ENCODE measurements at places on chromosomes 1 and 21.

DNA sequence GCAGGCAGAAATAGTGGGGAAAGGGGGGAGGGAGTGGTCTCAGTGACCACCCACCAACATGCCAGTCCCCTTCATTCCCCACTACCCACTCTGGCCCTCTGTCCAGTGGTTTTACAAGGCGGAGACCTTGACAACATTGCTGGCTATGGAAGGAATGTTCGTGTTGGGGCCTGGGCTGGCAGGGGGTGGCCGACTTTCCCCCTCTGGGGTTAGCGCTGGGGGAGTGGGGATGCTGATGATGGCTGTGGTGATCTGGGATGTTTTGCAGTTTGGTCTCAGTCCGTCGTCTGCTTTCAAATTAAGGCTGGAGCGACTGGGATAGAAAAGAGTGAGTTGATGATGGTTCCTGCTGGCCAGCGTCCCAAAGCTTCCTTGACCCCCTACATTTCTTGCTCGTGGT, 20.3 kb downstream of the DDX20 start:
- H3K27me3 ChIP-seq = peaks cover 4% of the 10 kb centered on the region
- no peak overlapping the region for H3K27ac ChIP-seq
- no peak overlapping the region for H3K4me3 ChIP-seq

- no peak overlapping the region for H3K4me3 ChIP-seq
- peaks cover 9% of the 10 kb centered on the region for H3K4me1 ChIP-seq
- peaks cover 26% of the 10 kb centered on the region for H3K27me3 ChIP-seq
- DNase-seq = no peak
- H3K36me3 ChIP-seq = no peaks in the 10 kb centered on the region
- no peak overlapping the region for H3K27ac ChIP-seq
Observed at GRCh38 chr1:24635195-24635843, 7.8 kb upstream of the SRRM1 start.

GRCh38 chr1:154533952-154534844, 24.3 kb downstream of the UBE2Q1 start:
- peaks cover 12% of the 10 kb centered on the region for H3K27me3 ChIP-seq
- H3K27ac ChIP-seq = no peak overlapping the region

GRCh38 chr1:65279070-65279779, 30.1 kb upstream of the DNAJC6 start:
- H3K4me1 ChIP-seq = peaks cover 5% of the 10 kb centered on the region
- no peak for DNase-seq
- peaks cover 43% of the 10 kb centered on the region for H3K27me3 ChIP-seq

DNA sequence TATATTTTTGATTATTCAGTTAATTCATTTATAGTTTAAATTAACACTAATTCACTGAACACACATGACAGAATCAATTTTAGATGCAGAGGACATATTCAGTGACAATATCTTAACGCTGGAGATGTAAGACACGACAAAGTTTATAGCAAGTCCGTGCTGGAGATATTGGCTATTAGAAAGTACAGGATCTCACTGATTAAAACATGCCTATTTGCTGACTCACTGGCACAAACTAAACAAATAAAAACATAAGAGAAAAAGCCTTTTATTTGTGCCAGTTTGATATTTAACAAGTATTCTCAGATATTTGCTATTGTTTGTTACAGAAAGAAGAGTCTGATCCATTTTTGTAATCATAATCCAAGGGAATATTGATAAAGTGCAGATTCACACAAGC, 1122.9 kb upstream of the B3GALT2 start:
- no peak overlapping the region for H3K4me3 ChIP-seq
- H3K4me1 ChIP-seq = no peaks in the 10 kb centered on the region
- no peak for DNase-seq
- no peak overlapping the region for H3K27ac ChIP-seq
- H3K27me3 ChIP-seq = no peaks in the 10 kb centered on the region

- H3K36me3 ChIP-seq = no peaks in the 10 kb centered on the region
- DNase-seq = no peak
- H3K27ac ChIP-seq = no peak overlapping the region
Observed at GRCh38 chr1:164511001-164511705, 47.8 kb upstream of the PBX1 start.

DNA sequence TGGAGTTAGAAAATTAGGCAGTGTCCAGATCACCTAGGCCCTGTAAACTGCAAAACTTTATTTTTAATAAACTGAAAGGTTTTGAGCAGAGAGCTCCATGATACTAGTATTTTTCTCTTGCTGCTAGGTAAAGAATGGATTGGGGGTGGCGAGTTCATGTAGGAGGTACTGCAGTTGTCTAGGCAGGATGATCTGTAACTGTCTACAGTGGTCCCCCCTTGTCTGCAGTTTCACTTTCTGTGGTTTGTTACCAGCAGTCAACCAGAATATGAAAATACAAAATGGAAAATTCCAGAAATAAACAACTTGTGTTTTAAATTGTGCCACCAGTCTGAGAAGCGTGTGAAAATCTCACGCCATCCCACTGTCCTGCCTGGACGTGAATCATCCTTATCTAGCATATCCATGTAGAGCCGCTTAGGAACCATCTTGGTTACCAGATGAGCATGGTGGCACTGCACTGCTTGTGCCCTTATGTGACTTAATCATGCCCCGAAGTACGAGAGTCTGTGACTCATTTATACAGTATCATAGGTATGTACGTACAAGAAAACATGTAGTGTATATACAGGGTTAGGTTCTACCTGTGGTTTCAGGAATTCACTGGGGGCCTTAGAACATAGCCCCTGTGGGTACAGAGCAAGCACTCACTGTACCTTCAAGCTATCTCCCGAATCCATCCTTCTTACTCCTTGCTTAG, 94.2 kb downstream of the AHCTF1 start:
- no peaks in the 10 kb centered on the region for H3K4me1 ChIP-seq
- no peak overlapping the region for H3K4me3 ChIP-seq
- H3K27me3 ChIP-seq = no peaks in the 10 kb centered on the region
- H3K27ac ChIP-seq = no peak overlapping the region
- no peak for DNase-seq

DNA sequence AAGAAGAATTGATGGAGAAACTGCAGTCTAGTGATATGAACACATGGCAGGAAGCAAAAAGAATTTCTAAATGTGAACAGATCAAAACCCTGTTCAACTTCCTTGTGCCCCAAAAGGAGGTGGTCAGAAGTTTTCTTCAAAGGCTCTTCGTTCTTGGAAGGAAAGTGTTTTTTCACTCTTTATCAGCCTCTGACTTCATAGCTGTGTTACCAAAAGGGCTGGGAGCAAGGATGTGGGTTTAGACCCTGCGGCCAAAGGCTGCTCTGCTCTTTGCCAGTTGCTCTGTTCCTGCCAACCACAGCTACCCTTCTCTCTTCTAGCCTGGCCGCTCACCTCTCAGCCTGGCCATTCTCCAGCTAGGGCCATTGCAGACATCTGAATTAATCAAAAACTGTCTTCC, 53.8 kb downstream of the PTGER3 start:
- no peaks in the 10 kb centered on the region for H3K36me3 ChIP-seq
- no peak for DNase-seq
- peaks cover 11% of the 10 kb centered on the region for H3K27me3 ChIP-seq
- H3K27ac ChIP-seq = no peak overlapping the region

- H3K27me3 ChIP-seq = no peaks in the 10 kb centered on the region
- peaks cover 3% of the 10 kb centered on the region for H3K36me3 ChIP-seq
- H3K27ac ChIP-seq = no peak overlapping the region
- no peak overlapping the region for H3K4me3 ChIP-seq
Observed at GRCh38 chr1:35592991-35593769, 20.1 kb downstream of the TFAP2E start.

- no peak overlapping the region for H3K27ac ChIP-seq
- H3K4me1 ChIP-seq = peaks cover 4% of the 10 kb centered on the region
- peaks cover 2% of the 10 kb centered on the region for H3K27me3 ChIP-seq
- peaks cover 18% of the 10 kb centered on the region for H3K36me3 ChIP-seq
- H3K4me3 ChIP-seq = no peak overlapping the region
Observed at GRCh38 chr1:11031624-11032262, 15.3 kb downstream of the MASP2 start.

Measured in neural crest cell (in vitro differentiated cells).